ENCODE measurements at places on chromosomes 13 and 19. TPM values are rescaled to one million over a fixed set of nuclear protein-coding genes. Genes with fewer than 3 reads are reported as not detected.

Gene CYP2A7
- total RNA-seq, result not detected

Gene ICAM4
- 0.24 TPM for total RNA-seq

Gene NCCRP1
- not detected for total RNA-seq

Gene LRRC25
- not detected for total RNA-seq

Gene TSHZ3
- total RNA-seq, result 21.5 TPM

Gene NLRP9
- total RNA-seq, result not detected

Gene ZNF471
- total RNA-seq, result 3.6 TPM

Gene CASP14
- total RNA-seq, result 0.12 TPM

Gene HNRNPA1L2
- 2.4 TPM for total RNA-seq

Gene PLK5
- total RNA-seq, result under 0.01 TPM

Gene ZNF787
- 33.6 TPM for total RNA-seq

Gene KLK12
- total RNA-seq, result not detected

Gene CNFN
- total RNA-seq, result not detected

Gene ZNF154
- 6.0 TPM for total RNA-seq

Gene SMIM24
- total RNA-seq, result not detected

Gene ZNF737
- 8.4 TPM for total RNA-seq

Gene ARID3A
- total RNA-seq, result 25.5 TPM

Gene UNC13A
- total RNA-seq, result 0.16 TPM

Gene GNG7
- total RNA-seq, result 0.36 TPM

Gene PRSS57
- not detected for total RNA-seq

Gene HIPK4
- total RNA-seq, result 0.49 TPM

Gene CEACAM19
- 1.3 TPM for total RNA-seq

Gene MEGF8
- total RNA-seq, result 25.3 TPM

Gene FAM83E
- total RNA-seq, result 1.3 TPM

Gene CYP4F8
- total RNA-seq, result not detected

Gene BSPH1
- not detected for total RNA-seq

Gene EBI3
- not detected for total RNA-seq

Gene CGB2
- not detected for total RNA-seq

Gene LRRC63
- total RNA-seq, result under 0.01 TPM

Gene CEACAM8
- not detected for total RNA-seq

Gene ADM5
- 0.36 TPM for total RNA-seq

Gene CEACAM7
- not detected for total RNA-seq

Gene KCNN4
- total RNA-seq, result 6.0 TPM

Gene ASF1B
- total RNA-seq, result 2.2 TPM

Gene KCNN1
- total RNA-seq, result 0.24 TPM

Gene TPTE2
- total RNA-seq, result not detected

Gene ARGLU1
- 38.0 TPM for total RNA-seq

Gene GPR12
- total RNA-seq, result not detected

Gene TUBB4A
- total RNA-seq, result not detected

Gene SYCN
- not detected for total RNA-seq

Gene SSBP4
- 96.4 TPM for total RNA-seq

Gene PSG4
- 0.24 TPM for total RNA-seq

Gene HNRNPL
- 232 TPM for total RNA-seq

Gene FUT2
- under 0.01 TPM for total RNA-seq

Gene KLK4
- total RNA-seq, result not detected

Gene OR7D2
- total RNA-seq, result not detected

Gene SGCG
- 0.32 TPM for total RNA-seq

Gene KLK15
- not detected for total RNA-seq

Gene PPP5C
- total RNA-seq, result 65.5 TPM
